ENCODE measurements at places on chromosomes 6 and 20.

DNA sequence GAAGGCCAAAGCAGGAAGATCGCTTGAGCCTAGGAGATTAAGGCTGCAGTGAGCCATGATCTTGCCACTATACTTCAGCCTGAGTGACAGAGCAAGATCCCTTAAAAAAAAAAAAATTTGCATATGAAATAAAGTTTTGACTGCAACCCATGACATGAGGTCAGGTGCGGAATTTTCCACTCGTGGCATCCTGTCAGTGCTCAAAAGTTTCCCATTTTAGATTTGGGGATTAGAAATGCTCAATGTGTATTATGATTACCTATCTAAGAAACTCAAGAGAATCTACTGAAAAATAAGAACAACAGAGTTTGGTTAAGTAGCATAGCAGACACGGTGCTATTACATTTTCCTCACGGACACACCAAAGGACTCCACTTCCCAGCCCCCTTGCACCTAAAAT lies 11.7 kb downstream of the SLC23A2 start:
- no peak for DNase-seq

DNA sequence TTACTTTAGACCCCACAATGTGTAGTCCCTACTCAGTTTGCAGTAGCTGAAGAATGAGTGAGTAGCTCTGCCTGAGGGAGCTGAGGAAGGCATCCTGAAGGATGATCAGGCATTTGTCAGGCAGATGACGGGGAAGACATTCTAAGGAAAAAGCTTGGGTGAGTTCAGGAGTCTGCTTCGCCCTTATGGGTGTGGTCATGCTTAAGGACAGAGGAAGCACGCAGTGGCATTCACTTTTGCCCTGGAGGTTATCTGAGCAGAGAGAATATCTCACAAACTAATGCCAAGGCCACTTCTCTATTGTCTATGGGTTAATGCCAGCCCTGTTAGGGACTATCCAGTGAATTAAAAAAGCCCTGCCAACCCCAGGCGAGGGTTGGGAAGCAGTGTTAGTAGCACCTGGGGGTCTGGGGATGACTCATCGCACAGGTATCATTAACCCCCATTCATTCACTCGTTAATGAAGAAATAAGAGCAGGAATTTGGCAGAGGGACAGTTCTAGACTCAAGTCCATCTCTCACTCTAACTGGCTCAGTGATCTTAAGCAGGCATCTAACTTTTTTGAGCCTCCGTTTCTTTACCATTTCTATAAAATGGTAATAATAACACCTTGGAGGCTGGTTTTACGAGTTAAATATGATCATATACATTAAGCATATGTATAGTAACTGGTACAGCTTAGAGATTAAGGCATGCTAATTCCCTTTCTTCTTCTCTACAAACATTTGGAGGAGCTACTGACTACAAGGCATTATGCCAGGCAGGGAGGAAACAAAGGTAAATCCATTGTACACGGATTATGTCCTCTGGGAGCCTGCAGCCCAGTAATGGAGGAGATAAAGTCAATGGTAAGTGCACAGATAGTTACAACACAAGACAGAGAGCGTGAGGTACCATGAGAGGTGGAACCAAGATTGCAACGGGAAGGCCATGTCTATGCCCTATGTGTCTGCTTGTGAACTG lies 93.2 kb upstream of the AKIRIN2 start:
- no peak for DNase-seq

DNA sequence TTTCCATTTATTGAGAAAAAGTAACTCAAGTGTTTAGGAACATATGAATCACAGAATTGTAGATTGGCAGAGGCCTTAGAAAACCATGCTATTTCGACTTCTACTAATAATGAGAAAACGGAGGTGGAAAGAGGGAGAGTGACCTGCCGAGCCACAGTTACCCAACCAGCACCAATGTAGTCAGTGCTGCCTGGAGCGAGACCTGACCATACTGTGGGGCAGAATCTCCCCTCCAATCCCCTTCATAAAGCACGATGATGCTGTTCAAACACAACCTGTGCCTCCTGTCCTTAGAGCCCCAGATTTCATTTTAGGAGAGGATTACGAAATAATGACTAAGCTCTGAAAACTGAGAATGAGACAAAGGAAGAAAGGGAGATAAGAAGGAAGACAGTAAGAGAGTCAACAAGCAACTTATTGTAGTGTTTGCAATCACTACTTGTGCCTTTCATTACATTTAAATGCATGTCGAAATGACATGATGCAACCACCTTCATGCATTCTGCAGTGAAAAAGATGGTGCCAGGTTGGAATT lies 70.6 kb downstream of the ATXN1 start:
- DNase-seq: no peak

- DNase-seq: no peak
Measured at GRCh38 chr6:108242259-108242658, 18.6 kb downstream of the SNX3 start.

GRCh38 chr20:815914-816606 lies 17.5 kb upstream of the FAM110A start:
- peak; percentile 23 for DNase-seq

DNA sequence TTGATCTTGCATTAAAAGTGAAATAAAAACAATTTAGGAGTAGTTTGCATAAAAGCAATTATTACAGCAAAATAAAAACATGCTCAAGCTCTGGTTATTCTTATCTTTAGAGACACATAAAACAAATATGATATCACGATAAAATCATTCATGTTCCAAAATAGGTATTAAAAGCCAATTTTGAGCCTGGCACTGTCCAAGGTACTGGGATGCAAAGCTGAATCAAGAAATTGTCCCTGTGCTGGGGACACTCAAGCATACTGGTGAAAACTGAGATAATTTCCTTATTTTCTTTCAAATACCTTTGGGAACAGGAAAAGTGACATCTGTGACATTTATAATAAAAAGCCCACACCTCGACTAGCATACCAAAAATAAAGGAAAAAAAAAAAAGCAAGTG lies 931 bp upstream of the MTCL3 start:
- DNase-seq: no peak

DNA sequence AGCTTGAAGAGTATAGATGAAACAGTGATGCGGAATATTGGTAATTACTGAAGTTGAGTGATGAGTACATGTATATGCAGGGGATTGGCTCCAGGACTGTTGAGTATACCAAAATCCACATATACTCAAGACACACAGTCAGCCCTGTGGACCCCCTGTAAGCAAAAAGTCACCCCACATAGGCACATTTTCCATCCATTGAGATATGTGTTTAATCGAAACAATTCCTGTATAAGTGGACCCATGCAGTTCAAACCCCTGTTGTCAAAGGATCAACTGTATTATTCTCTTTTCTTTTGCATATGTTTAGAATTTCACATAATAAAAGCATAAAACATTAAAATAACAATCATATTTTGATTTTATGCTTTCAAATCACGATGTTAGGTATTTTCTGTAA lies 32.1 kb upstream of the FILIP1 start:
- no peak for DNase-seq

DNA sequence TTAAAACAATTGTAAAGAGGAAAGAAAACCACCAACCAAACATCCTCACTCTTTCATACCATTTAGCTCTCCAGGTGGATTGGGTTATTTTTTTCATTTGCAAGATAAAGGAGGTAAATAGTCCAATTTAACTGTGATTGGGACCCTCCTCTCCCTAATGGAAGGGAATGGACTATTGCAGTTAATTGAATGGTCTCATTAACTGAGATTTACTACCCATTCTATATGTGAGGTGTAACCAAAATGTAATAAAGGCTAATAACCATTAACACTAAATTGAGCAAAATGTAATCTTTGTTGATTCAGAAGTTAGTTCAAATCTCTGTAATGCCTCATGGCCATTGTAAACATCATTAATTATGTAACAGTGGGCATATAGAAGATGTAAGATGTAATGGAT lies 105.0 kb downstream of the KLHL32 start:
- no peak for DNase-seq

DNA sequence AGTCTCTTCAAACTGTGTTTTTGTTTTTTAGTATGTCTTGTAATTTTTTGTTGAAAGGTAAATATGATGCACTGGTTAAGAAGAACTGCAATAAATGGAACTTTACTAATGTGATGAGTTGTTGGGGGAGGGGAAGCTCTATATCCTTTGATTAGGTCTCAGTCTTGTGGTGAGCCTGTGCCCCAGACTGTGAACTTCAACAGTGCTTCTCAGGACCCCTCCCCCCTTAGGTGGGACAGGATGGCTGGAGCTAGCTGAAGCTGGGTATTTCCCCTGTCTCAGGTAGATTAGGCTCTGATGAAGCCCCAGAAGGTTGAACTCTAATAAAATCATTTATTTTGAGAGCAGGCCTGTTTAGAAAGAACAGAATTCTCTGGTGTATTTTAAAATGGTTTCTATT lies 31.4 kb upstream of the TASP1 start:
- DNase-seq: no peak

- no peak for DNase-seq
Measured at GRCh38 chr6:159983641-159984080, 14.8 kb downstream of the IGF2R start.

DNA sequence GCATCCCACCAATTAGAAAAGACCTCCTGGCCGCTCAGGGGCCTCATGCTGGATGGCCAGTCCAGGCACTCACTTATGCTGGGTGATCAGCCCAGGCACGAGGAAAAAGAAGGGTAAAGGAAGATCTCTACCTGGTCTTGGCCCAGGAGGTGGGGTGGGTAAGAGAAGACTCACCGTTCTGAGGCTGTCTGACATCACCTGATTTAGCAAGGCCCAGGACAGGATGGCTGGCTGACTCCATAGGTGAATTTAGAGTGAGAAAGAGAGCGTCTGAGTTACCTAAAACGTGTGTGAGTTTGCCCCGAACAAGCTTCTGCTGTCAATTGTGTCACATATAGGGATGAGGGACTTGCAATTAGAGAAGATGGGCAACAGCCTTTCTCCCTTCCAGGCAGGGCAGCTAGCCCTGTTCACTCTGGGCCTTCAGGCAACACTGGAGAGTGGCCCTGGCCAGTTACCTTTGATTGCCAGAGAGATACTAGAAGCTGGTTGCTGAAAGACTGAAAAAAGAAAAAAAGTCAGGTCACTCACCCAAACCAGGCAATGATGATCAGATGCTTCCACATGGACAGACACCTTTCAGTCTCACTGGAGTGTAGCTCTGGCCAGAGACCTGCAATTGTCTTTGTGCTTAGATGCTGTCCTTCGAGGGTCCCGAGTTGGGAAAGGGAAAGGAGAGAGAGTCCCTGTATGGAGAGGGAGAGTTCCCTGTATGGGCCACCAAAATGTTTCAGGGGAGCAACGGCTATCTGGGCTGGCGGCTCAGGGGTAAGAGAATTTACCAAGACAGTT lies 35.7 kb upstream of the IER3 start:
- DNase-seq: no peak

DNA sequence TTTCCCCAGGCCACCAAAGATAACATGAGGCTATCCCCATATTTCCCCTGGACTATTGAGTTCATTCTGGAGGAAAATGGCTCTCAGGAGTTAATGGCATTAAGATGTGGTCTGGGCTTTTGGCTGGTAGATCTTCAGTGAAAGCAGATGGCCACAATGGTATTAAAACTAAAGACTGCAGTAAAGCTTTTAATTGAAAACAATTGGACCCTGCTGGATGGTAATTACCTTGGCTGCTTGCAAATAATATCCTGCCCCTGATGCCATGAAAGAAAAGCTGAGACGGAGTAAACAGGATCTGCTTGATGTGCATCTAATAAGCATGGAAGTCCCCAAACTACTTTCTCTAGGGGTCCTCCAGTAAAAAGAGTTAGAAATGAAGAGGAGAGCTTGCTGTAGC lies 255.8 kb downstream of the QKI start:
- no peak for DNase-seq

- DNase-seq: no peak
Measured at GRCh38 chr6:56803594-56803993, 151.3 kb upstream of the BEND6 start.

- no peak for DNase-seq
Measured at GRCh38 chr20:44704551-44704971, 10.6 kb upstream of the CCN5 start.

DNA sequence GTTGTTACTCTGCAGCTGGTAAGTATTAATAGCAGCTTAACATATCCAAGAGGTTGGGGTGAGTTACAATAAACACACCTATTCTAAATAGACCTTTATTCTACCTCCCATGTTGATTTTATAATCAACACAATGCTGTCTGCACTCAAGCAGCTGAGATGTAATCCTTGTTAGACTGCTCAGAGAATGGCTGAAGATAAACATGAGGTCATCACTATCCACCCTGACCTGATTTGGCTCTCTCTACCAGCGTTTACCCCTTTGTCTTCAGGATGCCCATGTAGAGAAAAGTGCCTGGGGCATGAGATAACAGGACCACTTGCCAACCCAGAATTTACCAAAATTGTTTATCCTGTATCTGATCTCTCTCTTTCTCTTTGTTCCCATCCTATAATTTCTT lies 220.7 kb upstream of the DEFB112 start:
- DNase-seq: no peak

DNA sequence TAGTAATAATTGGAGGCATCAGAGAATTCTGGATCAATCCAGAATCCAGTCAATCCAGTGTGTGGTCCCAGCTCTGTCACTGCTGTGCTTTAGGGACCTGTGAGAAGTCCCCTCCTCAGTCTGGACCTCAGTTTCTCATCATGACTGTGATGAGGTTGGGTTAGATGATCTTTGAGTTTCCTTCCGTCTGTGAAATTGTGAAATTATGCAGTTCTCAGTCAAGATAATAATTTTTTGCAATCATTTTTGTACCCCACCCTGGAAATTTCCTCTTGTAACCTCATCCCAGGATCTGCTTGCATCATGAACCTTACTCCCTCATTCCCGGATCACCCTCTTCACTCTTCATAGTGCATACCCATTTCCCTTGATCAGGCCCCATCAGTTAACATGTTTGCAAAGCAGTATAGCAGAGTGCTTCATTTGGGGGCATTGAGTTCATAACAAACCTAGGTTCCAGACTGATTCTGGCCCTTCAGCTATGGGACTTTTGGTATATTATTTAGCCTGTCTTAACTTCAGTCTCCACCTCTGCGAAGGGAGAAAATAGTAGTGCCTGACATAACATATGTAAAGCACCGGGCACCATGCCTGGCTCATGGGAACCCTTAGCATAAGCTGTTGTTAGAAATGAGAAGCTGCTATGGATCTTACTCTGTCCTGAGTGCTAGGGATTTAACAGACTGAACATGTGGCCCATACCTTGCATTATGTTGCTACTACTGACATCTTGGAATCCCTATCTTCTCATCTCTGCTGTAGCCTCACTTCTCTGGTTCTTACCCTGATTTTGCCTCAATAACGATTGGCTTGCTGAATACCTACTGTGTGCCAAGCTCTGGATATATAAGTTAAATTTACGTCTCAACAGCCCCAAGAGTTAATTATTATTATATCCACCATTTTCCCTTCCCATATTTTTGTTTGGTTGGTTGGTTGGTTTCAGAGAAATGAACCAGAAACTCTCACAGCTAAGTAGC lies 1.3 kb downstream of the ZNF76 start:
- DNase-seq: no peak

- DNase-seq: no peak
Measured at GRCh38 chr6:35371494-35372262, 29.3 kb downstream of the PPARD start.

Measured in DMS79 (cell line).